ENCODE measurements at places on chromosomes 5 and 9.

DNA sequence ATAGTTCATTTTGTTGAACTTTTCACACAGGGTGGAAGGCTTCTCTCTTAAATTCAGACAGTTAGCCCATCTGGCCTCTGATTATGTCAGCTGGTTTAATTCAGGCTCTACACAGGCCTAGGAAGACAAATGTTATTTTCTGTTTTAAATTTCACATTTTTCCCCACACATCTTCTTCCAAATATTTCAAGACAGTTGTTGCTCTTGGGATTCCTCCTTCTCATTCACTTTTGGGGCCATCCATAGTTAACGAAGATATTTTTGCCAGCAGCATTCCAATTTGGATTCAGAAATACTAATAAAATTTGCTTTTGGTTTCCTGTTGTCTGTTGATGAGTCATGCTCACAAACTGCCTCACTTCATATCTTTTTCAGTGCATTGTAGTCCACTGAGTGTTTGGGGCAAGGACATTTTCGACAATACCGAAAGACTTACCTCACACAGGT, 475.4 kb downstream of the DMAC1 start:
- no peak for DNase-seq

DNA sequence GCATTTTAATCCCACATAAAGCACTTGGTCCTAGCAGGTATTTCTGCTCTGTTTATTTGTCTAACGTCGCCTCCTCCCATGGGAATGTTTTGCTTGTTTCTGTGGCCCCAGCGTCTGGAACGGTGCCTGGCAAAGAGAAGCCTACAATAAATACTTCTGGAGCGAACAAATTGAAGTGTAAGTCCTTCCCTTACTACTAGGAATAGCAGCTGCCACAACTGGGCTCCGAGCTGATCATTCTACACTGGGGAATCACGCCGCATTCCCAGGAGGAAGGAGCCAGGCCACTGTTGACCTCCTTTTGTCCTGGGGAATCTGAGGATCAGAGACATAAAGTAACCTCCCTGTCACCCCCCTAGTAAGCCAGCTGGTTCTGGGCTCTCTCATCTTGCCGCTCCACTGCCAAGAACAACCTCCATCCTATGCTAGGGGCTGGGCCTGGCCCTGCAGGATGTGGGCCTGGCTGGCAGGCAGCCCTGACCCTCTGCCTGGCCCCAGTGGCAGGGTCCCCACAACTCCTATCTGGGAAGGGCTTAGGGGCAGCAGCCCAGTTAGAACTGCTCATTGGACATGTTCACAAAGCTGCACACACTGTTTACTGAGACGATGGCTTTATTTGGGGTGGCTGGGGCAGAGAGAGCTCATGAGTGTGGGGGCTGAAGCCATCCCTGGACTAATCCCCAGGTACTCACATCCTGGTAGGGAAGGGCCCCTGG, 82.8 kb downstream of the GTF3C4 start:
- DNase-seq: no peak

DNA sequence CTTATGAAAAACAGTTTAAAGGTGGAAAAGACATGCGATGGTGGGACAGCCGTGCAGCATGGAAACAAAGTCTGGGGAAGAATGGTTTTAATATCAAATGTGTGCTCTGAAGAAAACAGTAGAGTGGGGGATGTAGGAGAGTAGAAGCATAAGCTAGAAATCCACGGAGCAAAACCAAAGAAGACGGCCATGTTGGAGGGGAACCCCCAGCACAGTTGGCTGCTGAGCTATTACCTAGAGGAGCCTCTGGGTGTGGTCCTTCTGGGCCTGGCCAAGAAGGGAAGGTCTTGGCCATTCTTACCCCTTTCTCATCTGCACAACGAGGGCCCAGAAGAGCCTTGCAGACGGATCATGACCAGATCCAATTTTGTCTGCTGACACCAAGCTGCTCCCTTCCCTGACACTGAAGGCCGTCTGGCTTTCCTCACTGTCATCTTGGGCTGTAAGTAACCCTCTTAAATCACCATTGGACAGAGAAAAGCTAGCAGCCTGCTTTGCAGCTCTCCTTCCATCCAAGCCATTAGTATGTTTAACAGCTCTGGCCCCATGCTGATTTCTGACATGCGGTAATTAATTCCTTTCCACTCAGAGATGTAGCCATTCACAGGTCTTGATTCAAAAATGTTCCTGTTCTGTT, 189.5 kb downstream of the SEC61B start:
- no peak for DNase-seq

- DNase-seq: no peak
These were observed 262.5 kb downstream of the NFIB start for GRCh38 chr9:14051419-14051818.

DNA sequence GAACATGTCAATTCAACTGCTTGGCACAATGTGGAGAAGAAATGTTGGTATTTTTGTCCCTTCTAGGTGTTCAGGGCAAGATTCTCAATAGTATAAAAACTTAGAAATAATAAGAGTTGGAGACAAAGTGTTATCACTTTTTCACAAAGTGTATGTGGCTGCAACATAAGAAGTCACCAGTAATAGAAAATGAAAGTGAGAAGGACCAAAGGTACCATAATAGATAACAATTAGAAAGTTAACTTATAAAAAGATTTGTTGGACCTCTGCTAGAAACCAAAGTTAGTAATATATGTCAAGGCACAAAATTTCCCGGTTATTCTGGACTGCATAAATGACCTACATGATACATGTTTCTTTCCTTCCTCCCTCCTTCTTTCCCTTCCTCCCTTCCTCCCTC, 1535.3 kb downstream of the EFNA5 start:
- no peak for DNase-seq

Measured in AML-193 (cell line).